ENCODE measurements at places on chromosomes 7 and 10.

DNA sequence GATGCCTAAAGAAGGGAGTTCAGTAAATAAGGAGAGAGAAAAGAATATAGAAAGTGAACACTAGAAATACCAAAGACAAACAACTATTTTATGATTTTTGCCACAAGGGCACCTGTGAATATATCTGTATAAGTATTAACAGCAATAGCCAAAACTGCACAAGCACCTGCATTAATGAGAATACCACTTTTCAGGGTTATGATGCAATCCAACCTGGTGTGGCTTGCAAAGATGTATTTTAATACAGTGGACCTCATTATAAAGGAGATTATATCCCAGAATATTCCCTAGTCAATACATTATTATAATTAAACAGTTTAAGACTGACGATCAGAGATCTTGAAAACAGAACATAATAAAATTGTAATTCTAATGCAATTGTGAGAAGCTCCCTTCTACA lies 4.0 kb downstream of the BRAF start:
- DNase-seq, result no peak

- DNase-seq, result no peak
These were observed 519 bp downstream of the ITGB8 start for GRCh38 chr7:20330928-20331909.

- DNase-seq, result no peak
These were observed 44.7 kb upstream of the PDGFA start for GRCh38 chr7:564176-564865.

GRCh38 chr10:12299222-12299965 lies 50.0 kb upstream of the CAMK1D start:
- DNase-seq, result no peak

DNA sequence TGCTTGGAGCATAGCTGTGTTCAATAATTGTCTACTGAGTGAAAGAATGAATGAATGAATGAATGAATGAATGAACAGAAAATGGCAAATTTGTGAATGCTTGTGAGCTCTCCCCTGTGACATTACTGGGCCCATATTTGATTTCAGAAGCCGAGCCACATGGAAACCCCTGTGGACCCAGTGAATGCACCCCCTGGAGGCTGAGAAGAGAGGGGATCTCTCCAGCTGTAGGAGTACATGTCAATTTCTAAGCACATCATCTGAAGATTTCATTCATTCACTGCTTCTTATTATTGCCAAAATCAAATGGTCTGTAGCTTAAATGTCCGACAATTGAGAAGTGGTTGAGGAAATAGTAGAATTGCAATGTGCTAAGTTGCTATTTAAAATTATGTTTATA lies 58.3 kb upstream of the DOCK1 start:
- DNase-seq, result no peak

DNA sequence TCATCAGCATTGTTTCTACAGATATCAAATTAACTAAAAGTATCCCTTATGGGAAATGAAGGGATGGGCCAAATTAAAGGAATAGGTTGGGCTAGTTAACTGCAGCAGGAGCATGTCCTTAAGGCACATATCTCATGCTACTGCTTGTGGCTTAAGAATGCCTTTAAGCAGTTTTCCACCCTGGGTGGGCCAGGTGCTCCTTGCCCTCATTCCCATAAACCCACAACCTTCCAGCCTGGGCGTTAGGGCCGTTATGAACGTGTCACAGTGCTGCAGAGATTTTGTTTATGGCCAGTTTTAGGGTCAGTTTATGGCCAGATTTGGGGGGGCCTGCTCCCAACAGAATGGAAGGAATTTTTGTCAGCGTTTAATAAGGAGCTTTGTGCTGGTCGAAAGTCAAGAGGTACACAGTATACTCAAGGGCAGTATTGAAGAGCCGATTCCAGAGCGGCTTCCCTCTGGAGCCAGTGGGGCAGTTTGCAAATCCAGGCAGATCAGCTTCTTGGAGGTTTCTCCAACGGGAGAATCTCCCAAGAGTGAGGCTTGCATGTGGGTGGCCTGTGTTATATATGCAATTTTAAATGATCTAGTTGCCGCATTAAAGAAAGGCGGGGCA lies 7.7 kb downstream of the PFKP start:
- no peak for DNase-seq

DNA sequence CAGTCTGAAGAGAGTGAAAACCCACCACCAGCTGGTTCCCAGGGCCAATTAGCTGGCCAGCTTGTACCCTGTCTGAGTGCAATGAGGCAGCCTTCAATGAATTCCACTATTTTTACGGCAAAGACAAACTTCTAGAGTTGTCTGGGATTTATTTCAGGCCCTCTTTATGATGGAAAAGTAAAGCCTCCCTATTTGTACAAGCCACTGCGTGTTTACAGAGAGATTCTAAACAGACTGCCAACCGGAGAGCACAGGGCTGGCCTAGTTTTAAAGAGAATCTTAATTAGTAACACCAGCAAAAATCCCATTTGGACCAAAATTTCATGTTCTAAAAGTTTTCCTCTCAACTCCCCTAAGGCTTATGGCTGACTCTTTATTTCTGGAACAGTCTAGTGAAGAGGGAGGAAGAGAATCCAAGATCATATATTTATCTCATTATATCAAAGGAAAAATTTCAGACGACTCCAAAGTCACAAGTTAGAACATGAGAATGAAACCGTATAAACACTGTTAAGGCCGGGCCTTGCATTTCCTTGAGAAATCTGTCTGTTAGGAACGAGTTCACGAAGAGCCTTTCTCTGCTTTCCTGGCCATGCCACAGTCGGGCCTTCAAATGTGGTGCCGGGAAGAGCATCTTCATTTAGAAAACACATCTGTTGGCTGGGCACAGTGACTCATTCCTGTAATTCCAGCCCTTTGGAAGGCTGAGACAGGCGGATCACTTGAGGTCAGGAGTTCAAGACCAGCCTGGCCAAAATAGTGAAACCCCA lies 724.6 kb upstream of the NRP1 start:
- no peak for DNase-seq

DNA sequence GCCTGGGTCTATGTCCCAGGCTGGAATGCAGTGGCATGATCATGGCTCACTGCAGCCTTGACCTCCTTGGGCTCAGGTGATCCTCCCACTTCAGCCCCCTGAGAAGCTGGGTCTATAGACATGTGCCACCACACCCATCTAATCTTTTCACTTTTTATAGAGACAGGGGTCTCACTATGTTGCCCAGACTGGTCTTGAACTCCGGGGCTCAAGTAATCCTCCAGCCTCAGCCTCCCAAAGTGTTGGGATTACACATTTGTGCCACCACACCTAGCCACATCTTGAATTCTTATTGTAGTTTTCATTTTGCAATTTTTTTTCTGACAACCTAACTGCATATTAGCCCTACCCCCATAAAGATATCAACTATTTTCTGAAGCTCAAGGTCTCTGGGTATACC lies 18.4 kb upstream of the COL1A2 start:
- DNase-seq, result no peak

GRCh38 chr10:44982114-44982460 lies 3.5 kb upstream of the DEPP1 start:
- DNase-seq, result no peak

- DNase-seq, result no peak
These were observed 62.7 kb downstream of the MAD1L1 start for GRCh38 chr7:2169923-2170575.

- DNase-seq, result no peak
These were observed 85.5 kb upstream of the MKLN1 start for GRCh38 chr7:131242123-131242650.

DNA sequence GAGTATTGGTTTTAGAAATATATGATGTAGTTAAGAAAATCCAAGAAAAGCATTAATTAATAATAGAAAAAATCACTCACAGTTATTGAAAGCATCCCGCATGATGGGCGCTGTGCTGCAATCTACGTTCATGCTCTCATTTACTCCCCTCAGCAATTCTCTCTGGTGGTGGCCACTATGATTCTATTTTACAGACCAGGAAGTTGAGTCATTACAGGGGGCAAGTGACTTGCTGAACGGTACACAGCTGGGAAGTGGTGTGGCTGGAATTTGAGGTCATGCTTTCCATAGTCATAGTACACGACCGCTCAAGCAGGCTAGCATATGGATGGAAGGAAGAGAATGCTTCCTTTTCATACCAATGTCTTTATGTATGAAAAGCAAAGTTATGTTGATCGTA lies 117.4 kb downstream of the TES start:
- no peak for DNase-seq

DNA sequence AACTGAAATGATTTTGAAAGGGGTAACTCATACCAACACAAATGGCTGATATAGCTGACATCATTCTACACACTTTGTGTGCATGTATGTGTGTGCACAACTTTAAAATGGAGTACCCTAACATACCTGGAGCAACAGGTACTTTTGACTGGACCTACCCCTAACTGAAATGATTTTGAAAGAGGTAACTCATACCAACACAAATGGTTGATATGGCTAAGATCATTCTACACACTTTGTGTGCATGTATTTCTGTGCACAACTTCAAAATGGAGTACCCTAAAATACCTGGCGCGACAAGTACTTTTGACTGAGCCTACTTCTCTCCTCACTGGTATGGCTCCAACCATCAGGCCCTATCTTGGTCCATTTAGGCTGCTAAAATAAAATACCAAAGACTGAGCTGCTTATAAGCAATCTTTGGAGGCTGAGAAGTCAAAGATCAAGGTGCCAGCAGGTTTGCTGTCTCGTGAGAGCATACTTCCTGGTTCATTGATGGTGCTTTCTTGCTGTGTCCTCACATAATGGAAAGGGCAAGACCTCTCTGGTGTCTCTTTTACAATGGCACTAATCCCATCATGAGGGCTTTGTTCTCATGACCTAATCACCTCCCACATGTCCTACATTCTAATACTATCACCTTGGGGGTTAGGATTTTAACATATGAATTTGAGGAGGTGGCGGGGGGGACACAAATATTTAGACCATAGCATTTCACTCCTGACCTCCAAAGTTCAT lies 173.3 kb downstream of the CFTR start:
- no peak for DNase-seq

DNA sequence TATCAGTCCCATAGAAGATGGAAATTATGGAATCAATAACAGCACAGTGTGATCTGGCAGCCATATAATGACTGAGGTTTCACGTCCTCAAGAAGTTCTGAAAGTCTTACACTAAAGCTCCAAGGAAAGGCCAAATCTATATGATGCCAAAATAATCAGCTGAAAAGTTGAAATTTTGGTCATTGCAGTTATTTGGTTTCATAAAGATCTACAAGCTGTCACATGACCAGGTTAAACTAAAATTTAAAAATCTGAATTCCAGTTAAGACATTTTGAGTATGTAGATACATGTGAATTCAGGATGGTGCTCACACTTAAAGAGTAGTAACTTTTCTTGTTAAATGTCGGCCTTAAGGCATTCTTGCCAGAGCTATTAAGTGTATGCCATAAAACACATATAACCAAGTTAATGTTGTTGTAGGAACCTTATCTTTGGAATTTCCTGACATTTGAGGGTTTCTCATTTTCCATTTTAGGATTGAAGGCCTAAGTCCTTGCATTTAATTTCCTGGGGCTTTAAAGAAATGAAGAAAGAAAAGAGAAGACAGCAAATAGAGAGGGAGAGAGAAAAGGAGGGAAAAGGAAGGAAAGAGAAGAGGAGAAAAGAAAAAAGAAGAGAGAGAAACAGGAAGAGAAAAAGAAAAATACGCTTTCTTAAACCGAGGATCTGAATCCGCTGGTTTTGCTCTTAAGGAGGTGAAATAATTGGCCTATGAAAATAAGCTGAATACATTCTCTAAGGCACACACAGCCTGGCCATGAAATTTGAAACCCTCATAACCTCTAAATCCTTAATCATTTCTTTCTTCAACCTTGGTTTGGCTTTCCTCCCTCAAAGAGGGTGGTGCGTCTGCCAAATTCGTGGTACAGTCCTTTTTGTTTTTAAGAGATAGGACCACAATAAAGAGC lies 43.8 kb downstream of the DENND2A start:
- no peak for DNase-seq

- DNase-seq, result no peak
These were observed 108.5 kb downstream of the CFTR start for GRCh38 chr7:117588352-117588794.

- no peak for DNase-seq
These were observed 187.3 kb upstream of the PLXDC2 start for GRCh38 chr10:19628767-19629560.

- no peak for DNase-seq
These were observed 92.4 kb upstream of the KLF6 start for GRCh38 chr10:3877211-3878000.
